ENCODE measurements at places on chromosomes 11 and 22.
A peak's percentile ranks its signal among the peaks of the same experiment; 100 is the strongest.

- H3K27me3 ChIP-seq: no peaks in the 10 kb centered on the region
- no peak overlapping the region for H3K4me3 ChIP-seq
- no peak overlapping the region for H3K27ac ChIP-seq
- no peak for DNase-seq
- no peaks in the 10 kb centered on the region for H3K4me1 ChIP-seq
- H3K36me3 ChIP-seq: no peaks in the 10 kb centered on the region
These were observed 693.1 kb upstream of the KIRREL3 start for GRCh38 chr11:127693686-127694085.

DNA sequence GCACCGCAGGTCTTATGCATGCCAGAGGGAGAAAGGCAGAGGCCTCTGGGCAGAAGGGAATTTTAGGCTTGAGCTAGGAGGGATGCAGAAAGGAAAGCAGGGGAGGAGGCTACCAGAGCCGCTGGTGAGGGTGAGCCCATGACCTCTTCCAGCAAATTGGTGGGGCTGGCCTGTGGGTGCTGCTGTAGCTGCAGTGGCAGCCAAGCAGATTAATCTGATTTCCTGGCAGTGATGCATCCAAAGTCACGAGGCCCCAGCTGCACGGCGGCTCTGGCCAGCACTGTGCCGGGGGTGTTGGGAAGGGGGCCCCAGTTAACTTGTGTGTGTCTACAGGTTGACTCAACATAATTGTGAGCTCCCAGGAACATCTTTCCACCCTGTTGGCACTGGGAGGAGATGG lies 41.4 kb upstream of the B3GAT1 start:
- no peak overlapping the region for H3K4me3 ChIP-seq
- no peak overlapping the region for H3K27ac ChIP-seq
- no peaks in the 10 kb centered on the region for H3K36me3 ChIP-seq

DNA sequence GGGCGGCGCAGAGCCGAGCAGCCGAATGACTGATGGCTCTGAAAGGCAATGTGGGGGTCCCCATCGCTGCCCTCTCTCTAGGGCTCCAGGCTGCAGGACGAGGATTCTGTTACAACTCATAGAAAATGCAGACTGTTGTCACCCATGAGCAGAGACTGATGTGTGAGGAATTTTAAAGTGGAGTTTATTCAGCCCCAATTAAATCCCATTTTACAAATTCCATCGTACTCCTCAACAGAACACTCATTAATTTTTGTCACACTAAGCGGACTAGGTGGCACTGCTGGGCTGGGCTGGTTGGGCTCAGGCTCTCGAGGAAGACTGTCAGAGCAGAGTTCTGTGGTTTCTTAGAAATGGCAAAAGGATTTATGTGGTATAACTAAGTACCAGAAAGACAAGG lies 102.6 kb upstream of the SPON1 start:
- no peaks in the 10 kb centered on the region for H3K27me3 ChIP-seq
- H3K4me1 ChIP-seq: no peaks in the 10 kb centered on the region
- H3K36me3 ChIP-seq: no peaks in the 10 kb centered on the region

DNA sequence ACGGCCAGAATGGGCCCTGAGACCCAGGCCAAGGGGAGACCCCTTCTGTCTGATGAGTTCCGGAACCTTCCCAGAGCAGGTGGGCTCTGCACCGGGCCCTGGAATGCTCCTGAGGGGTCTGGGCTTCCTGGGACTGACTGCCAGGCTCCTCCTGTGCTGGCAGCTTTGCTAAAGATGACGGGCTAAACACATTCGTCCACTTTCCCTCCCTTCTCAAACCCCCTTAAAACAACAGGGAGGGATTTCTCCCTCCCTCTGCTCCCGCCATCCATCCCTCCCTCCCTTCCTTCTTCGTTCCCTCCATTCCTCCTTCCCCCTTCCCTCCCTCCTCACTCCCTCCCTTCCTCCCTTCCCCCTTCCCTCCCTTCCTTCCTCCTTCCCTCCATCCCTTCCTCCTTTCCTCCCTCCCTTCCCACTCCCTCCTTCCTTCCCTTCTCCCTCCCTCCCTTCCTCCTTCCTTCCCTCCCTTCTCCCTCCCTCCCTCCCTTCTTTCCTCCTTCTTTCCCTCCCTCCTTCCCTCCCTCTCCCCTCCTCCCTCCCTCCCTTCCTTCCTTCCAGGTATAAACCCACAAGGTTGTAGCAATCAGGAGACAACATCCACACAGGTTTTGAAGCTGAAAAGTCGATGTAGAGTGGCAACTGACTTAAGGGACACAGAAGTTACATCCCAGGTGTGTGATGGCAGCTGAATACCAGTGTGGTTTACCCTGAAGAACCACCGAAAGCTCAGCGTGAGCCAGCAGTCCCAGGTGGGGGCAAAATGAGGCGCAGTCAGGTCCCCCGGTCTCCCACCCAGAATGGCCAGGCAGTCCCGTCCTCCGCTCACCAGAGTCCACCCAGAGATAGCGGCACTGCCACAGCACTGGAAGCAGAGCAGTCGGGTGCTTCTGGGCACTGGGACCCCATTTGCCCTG lies 18.8 kb upstream of the MGAT3 start:
- no peak for DNase-seq
- no peaks in the 10 kb centered on the region for H3K27me3 ChIP-seq
- H3K4me1 ChIP-seq: no peaks in the 10 kb centered on the region
- H3K27ac ChIP-seq: no peak overlapping the region
- H3K4me3 ChIP-seq: no peak overlapping the region
- no peaks in the 10 kb centered on the region for H3K36me3 ChIP-seq

DNA sequence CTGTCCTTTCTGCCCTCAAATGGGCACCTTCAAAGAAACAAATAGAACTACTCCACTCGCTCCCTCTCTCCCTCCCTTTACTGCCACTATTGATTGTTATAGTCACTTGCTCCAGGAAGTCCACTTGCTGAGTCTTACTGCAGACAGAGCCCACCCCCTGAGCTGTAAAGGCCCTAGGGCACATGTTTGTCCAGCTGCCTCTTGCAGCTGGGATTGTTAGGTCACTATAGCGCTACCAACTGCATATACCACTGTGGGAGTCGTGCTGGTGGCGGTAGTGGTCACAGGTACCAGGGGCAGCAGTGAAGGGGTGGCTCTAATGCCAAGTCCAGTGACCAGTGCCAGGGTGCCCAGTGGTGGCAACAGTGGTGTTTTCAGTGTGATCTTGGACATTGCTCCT lies 4.4 kb upstream of the SREBF2 start:
- H3K27ac ChIP-seq: peak overlapping the region; percentile 26
- DNase-seq: no peak
- no peak overlapping the region for H3K4me3 ChIP-seq
- H3K4me1 ChIP-seq: peaks cover 17% of the 10 kb centered on the region

- peaks cover 51% of the 10 kb centered on the region for H3K27me3 ChIP-seq
- no peaks in the 10 kb centered on the region for H3K4me1 ChIP-seq
- H3K4me3 ChIP-seq: no peak overlapping the region
- no peak overlapping the region for H3K27ac ChIP-seq
- no peak for DNase-seq
- no peaks in the 10 kb centered on the region for H3K36me3 ChIP-seq
These were observed 68.7 kb downstream of the PRR5L start for GRCh38 chr11:36364551-36365325.

DNA sequence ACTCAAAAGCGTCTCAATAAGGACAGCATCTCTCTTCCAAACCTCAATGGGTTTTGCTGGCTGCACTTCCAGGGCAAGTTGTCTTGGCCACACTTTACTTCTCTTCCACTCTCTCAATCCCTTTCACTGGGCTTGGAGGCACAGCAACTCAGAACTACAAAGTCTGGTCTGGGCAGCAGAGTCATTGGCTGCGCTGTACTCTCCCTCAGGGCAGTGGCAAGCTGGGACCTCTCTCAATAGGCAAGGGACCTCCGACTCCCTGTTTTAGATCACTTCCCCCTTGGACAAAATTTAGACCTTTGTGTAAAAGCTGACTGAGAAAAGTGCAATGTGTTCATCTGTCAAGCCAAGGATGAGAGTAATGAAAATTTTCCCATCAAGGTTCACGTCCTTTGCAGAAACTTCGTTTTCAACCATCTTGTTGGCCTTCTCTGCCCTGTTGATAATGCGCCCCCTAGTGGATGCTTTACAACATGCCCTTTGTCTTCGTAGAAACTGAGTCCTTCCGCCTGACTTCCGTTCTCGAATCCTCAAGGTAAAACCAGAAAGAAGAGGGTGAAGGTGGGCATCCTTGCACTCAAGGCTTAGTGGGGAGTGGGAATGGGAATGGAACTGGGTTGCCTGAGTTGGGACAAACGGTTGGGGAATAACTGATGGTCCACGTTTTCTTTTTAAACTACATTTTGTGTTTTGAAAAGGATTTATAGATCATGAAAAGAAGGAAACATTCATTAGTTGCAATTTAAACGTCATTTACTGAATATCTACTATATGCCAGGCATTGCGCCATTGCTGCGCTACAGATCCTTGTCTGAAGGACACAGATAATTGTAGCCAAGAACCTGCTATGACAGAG lies 99.1 kb downstream of the CD44 start:
- DNase-seq: peak; percentile 59
- no peaks in the 10 kb centered on the region for H3K36me3 ChIP-seq
- H3K4me3 ChIP-seq: no peak overlapping the region
- peaks cover 30% of the 10 kb centered on the region for H3K4me1 ChIP-seq

DNA sequence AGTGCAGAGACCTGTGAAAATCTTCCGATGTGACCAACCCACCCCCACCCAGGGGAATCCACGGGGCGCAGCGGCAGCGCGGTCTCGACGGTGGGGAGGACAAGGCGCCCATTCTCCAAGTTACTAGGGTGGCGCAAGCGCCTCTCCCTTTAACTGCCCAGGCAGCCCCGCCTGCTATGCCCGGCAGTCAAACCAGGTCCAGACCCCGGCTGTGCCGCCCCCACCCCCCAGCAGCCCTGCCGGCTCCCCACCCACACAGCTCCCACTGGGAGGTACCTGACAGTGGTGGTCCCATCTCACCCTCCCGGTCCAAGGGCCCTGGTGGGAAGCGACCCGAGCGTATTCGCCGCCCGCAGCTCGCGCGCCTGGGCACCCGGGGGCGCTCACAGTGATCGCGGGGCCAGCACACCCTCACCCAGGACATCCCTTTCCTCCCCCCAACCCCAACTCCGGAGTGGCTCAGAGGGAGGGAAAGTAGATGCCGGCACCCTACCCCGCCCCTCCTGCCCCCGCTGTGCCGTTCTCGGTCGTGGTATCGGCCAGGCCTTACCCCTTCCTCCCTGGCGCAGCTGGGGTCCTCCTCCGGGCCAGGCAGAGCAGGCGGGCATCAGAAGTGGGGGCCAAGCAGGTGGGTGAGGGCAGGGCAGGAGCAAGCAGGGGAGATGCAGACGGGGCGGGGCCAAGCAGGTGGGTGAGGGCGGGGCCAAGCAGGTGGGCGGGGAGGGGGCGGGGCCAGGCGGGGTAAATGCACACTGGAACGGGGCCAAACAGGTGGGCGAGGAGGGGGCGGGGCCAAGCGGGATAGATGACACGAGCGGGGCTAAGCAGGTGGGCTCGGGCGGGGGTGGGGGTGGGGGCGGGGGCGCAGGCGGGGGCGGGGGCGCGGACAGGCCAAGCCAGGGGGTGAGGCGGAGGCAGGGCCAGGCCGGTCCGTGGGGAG lies at the start of gene TRPM5:
Gene TRPM5, minus strand, starts transcription at position 634 of the 940 bp plus-strand sequence. CDS start 21,478 bp downstream, outside the sequence.
- peaks cover 12% of the 10 kb centered on the region for H3K4me1 ChIP-seq
- DNase-seq: no peak
- H3K36me3 ChIP-seq: no peaks in the 10 kb centered on the region
- H3K4me3 ChIP-seq: no peak within 1 kb of the TSS

DNA sequence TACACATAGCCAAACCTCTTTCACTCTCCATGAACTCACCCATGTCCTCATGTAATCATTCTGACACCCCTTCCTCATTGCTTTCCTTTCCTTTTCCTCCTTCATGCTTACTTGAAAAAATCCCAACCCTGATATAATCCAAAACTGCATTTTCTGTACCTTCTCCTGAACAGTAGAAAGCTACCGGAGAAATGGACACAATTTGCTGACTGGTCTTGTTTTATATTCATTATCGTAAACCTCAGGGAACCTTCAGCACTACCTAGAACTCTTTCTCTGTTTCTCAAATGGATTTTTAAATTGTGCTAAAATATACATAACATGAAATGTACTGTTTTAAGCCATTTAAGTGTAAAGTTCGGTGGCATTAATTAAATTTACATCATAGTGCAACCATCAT lies 996.9 kb downstream of the NTM start:
- no peaks in the 10 kb centered on the region for H3K36me3 ChIP-seq
- H3K27me3 ChIP-seq: no peaks in the 10 kb centered on the region
- H3K4me1 ChIP-seq: no peaks in the 10 kb centered on the region
- H3K27ac ChIP-seq: no peak overlapping the region
- no peak overlapping the region for H3K4me3 ChIP-seq

- no peaks in the 10 kb centered on the region for H3K4me1 ChIP-seq
- H3K27ac ChIP-seq: no peak overlapping the region
- no peak for DNase-seq
- H3K36me3 ChIP-seq: no peaks in the 10 kb centered on the region
- H3K27me3 ChIP-seq: peaks cover 23% of the 10 kb centered on the region
- no peak overlapping the region for H3K4me3 ChIP-seq
These were observed 18.2 kb downstream of the ZBTB16 start for GRCh38 chr11:114077482-114078305.

DNA sequence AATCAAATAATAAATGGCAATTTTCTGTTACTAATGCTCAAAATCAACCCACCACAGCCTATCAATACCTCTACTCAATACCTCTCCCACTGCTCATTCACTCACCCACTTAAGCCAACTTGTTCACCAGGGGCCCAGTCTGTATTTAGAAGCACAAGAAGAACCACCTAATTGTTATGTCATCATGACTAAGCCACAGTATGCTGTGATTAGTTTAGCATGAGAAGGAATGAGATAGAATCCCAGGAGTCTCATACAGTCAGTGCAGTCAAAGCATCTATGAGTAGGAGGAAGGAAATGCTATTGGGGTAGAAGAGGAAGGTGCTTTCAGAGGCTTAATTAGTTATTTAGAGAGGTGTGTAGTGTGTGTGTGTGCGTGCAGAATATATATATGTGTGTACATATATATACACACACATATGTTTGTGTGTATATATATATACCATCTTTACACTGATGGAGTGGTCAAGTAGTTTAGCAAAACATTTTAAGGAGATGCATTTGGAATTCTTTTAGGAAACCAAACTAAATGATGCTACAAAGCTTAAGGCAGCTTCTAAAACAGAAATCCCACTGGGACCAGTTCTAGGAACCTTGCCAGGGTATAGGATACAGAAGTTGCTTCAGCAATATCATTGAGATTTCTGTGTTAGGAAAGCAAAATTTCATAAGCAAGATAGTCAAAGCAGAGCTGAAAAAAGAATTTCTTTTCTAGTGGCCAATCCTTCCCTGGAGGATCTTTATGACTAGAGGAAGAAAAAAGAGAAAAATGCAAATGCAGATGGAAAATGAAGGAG lies 27.5 kb downstream of the KCNA4 start:
- no peak for DNase-seq
- H3K4me1 ChIP-seq: no peaks in the 10 kb centered on the region
- H3K4me3 ChIP-seq: no peak overlapping the region
- no peaks in the 10 kb centered on the region for H3K36me3 ChIP-seq
- H3K27me3 ChIP-seq: no peaks in the 10 kb centered on the region
- H3K27ac ChIP-seq: no peak overlapping the region

Measured in DND-41 (cell line).